ENCODE measurements at places on chromosomes 2 and 18.

GRCh38 chr2:32484937-32485336 is 128.1 kb downstream of the BIRC6 start:
- DNase-seq, result peak; percentile 96

DNA sequence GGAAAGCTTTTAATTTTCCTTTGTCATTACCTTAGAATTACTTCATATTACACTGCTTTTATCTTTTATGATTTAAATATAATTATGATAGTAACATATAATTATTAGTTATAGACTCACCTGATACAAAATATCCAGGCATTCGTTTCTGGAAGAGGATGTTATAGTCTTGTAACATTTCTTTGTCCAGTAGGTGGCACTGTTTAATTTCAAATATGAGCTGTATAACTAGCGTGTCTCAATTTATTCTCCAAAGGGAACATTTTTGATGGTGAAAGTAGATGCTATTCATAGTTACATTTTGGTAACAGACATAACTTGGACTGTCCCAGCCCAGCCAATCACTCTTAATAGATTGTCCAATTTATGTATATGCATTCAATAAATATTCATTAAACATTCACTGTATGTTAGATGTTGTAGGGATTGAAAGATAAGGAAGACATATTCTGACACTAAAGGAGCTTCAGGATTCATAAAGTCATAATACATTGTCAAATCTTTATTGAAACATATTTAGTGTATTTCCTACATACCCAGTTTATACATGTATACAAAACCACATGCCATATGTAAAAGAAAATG is 19.2 kb downstream of the DAW1 start:
- no peak for DNase-seq

DNA sequence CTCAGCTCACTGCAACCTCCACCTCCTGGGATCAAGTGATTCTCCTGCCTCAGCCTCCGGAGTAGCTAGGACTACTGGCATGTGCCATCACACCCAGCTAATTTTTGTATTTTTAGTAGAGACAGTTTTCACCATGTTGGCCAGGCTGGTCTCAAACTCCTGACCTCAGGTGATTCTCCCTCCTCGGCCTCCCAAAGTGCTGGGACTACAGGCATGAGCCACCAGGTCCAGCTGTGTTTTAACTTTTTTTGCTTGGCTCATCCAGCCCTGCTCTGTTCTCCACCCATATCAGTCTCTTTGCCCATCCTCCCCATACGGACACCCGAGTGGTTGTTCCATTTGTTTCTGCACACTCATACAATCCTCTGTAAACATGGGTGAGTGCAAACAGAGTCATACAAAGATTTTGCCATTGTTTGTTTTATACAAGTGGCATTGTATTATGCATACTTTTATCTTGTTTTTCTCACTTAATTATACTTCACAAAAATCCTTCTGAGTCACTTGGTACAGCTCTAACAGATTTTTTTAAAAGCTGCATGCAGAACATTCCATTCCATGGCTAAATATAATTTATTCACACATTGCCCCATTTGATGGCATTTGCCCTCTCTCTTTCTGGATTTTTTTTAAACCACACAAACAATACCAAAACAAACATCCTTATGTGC is 5.3 kb downstream of the APOB start:
- DNase-seq, result no peak

- DNase-seq, result peak; percentile 54
Observed at GRCh38 chr2:25043241-25043867, 1.5 kb downstream of the EFR3B start.

- DNase-seq, result peak; percentile 12
Observed at GRCh38 chr2:205540036-205540435, 142.3 kb upstream of the NRP2 start.

DNA sequence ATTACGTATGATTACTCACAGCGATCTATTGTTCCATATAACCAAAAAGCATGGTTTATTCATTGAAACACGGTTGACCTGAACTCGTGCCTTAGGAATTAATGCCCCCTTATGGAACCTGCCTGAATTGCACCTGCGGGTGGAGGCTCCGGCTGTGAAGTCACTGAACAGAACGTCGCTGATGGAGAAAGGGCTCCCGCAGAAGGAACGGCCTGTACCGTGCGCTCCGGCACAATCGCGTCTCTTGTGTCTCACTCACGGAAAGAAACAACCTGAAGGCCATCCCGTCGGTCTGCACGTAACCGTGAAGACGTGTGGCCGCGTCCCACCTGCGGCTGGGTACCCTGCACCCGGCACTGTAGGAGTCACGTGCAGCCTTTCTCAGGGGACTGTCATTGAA is 133.1 kb downstream of the NFATC1 start:
- DNase-seq, result peak; percentile 36

- DNase-seq, result no peak
Observed at GRCh38 chr2:191901031-191901430, 54.1 kb upstream of the CAVIN2 start.

DNA sequence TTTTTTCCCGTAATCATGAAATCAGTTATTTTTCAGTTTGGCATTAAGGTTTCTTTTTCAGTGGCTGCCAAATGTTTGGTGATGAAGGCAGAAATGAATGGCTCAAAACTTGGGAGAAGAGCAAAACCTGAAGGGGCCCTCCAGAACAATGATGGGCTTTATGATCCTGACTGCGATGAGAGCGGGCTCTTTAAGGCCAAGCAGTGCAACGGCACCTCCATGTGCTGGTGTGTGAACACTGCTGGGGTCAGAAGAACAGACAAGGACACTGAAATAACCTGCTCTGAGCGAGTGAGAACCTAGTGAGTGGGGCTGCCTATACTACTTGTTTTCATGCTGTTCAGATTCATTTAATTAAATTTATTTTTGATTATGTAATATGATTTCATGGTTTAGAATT is 29.2 kb upstream of the MSH2 start:
- no peak for DNase-seq

DNA sequence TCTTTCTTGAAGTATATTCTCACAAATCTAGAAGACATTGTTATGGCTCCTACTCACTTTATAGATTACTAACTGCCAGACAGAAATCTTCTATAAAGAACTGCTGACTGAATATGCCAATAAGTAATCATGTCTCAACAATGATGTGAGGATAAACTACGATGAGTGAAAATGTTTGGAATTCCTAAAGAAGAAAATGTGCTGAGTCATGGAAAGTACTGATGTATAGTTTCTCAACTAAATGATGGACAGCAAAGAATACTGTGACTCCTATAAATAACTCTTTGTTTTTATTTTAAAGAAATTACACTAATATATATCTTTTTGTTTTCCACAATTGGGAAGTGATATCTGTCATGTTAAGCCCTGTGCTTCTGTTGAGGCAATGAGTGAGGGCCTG is 232.9 kb downstream of the LNPK start:
- DNase-seq, result no peak

DNA sequence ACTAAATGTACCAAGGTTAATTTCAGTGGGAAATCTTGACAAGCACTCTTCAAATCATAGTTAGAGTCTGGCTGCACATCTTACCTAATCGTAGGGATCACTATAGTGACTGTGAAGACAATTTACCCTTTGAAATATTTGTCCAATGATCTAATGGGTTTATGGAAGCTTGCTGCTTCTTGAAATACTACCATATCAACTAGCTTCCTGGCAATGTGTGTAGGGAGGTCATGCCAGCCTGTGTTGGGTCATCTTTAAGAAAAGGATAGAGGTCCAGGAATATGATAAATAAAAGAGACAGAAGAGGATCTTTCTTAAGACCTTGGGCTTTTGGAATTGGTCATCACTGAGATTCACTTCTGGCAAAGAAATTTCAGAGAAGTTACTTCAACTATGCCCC is 84.4 kb downstream of the POLE4 start:
- no peak for DNase-seq

DNA sequence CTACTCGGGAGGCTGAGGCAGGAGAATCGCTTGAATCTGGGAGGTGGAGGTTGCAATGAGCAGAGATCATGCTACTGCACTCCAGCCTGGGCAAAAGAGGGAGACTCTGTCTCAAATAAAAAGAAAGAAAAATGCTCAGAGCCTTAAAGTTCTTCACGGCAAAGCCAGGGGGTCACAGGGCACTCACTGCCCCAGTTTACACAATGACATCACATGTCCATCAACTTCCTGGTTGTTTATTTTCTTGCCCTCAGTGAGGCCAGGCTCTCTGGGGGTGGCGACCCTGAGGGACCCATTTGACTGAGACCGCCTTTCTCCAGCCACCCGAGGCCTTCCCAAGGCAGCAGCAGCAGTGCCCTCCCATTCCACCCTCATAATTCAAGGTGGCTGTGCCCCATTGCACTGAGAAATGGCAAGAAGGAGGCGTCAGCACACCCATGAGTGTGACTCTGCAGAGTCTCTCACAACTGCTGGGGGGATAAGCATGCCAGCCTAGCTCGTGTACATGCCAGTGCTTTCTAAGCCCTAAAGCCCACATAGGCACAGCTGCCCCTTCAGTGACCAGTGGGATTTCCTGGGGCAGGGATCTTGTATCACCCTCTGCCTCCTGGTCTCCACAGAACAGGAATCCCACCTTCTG is 50.0 kb downstream of the SFXN5 start:
- no peak for DNase-seq

DNA sequence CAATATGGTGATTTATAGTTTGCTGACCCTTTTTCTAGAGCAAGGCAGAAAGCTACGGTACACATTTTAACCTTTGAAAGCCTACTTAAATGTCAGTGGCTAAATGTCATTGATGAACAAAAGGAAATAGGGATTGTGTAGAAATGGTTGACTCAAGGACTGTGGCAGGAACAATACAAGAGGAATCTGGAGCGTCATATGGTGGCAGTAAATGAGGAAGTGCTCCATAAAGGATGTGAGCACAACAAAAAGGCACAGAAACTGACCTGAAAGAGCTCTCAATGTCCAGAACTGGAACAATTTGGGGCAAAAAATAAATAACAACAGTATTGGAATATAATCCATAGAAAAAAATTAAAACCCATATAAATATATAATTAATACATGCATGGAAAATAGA is 443.9 kb upstream of the VRK2 start:
- DNase-seq, result peak; percentile 39

GRCh38 chr2:28414583-28414982 is 21.9 kb downstream of the FOSL2 start:
- no peak for DNase-seq

- peak; percentile 1 for DNase-seq
Observed at GRCh38 chr2:241035818-241036396, 37.5 kb downstream of the SNED1 start.

GRCh38 chr2:106953236-106953635 is 67.3 kb upstream of the ST6GAL2 start:
- no peak for DNase-seq

DNA sequence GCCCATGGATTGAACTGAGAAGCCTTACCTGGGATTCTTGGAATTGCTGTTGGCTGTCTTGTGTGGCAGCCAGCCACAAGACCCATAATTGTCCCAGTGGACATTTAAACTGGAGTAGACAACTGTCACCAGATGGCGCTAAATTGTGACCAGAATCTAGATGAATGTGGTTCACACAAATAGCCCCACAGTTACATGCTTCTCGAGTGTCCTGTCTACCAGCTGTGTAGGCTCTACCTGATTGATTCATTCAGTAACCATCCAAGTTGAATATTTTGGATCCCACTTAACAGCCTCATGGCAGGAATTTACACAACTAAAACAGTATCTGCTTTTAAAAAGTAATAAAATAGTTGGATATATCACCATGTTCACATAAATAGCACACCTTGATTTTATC is 73.2 kb downstream of the MAP4K4 start:
- peak; percentile 53 for DNase-seq

DNA sequence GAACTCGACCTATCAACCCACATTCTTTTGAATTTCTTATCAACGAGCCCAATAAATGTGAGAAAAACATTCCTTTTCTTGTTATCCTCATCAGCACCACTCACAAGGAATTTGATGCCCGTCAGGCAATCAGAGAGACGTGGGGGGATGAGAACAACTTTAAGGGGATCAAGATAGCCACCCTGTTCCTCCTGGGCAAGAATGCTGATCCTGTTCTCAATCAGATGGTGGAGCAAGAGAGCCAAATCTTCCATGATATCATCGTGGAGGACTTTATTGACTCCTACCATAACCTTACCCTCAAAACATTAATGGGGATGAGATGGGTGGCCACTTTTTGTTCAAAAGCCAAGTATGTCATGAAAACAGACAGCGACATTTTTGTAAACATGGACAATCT is 378.2 kb downstream of the STK39 start:
- DNase-seq, result no peak

GRCh38 chr2:18403921-18404522 is 156.4 kb downstream of the RDH14 start:
- DNase-seq, result no peak

GRCh38 chr2:76120176-76120575 is 409.5 kb upstream of the GCFC2 start:
- no peak for DNase-seq

DNA sequence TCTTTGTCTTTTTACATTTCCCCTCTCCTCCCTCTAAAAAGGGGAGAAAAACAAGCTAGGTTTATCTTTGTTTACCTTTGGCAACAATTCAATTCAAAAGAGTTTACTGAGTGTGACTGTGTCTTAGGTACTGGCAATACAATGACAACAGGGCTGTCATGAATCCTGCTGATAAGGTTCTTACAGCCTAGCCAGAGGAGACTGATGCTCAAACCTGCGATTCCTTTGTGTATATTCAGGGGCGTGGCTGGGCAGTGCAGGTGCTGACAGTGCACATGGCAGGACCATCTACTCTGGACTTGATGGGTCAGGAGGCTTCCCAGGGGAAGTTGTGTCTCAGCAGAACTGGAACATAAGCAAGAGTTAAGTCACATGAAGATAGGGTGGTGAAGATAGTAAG is 23.2 kb upstream of the TTN start:
- DNase-seq, result no peak

DNA sequence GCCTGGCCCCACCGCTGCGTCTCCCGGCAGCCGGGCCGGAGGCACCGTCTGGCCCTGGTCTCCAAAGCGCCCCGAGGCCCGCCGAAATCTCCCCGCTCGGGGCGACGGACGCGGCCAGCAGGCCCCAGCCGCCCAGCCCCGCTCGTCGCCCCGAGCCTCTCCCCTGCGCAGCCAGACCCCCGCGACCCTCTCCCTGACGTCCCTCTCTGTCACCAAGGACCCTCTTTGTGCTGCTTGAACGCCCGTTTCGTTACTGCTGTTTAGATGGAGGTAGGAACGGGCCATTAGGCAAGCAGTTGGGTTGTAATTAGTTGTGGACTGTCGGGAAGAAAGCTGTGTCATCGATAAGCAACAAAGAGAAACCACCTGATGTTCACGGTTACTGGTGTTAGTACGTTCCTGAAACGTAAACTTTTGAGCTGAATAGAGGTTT is 686 bp downstream of the UBXN4 start:
- DNase-seq, result peak; percentile 51

Measured in CD14-positive monocyte (primary cell).